HuH-7 (cell line): ENCODE measurements at places on chromosomes 1 and 21.

- no peak for DNase-seq
Observed at GRCh38 chr1:55239548-55239947, 24.4 kb upstream of the USP24 start.

DNA sequence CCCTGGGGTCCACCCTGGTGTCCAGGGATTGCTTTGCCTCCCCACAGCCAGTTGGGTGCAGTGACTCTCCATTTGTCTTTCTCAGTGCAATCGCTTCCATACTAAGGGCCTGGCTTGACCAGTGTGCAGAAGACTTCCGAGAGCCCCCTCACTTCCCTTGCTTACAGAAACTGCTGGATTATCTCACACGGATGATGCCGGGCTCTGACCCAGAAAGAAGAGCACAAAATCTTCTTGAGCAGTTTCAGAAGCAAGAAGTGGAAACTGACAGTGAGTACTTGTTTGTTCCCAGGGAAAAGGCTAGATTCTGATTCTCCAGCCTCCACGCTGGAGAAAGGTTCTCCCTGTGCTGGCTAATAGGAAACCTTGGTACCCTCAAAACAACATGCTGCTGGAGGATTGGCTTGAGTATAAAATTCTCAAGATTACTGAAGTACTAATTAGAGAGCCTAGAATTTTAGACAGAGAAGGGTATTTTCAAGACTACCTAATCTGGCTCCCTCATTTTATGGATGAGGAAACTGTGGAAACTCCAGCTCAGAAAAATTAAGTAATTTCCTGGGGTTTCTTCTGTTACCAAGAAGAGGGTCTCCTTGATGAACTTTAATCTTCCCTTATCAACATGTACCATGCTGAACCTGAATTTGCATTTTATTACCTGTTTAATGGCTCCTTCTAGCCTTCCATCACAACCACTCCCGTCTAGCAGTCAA is 75.8 kb downstream of the RGL1 start:
- DNase-seq, result no peak

DNA sequence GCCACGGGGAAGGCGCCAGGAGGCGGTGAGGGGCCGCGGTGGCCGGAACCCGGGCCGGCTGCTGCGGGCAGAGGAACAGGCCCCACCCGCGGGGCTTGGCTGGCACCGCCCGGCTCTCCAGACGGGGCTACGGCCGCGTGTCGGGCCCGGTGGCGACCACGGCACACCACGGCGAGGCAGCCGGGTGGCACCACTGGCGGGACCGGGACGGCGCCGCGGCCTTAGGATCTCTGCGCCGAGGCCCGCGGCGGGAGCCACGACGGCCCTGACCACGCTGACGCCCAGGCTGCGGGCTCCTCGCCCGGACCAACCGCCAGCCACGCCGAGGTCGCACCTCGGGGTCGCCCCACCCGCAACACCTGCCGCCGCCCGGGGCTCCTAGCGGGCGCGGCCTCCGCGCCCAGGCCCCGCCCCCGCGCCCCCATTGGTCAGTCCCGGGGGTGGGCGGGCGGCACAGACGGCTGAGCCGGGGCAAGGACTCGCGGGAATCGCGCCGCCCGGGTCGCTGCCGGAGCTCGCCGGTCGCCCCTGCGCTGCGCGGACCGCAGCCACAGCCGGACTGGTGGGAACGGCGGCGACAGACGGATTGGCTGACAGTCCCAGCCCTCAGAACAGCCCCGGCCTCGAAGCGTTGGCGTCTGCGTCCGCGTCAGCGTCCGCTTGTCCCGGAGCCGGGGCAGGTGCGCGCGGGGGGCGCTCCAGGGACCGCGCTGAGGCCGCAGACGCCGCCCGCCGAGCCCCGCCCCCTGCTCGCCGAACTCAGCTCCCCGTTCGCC is at the start of gene BMP8A:
TSS of gene BMP8A (plus strand) at position 491 of the 776 bp plus-strand sequence. CDS start 356 bp downstream, outside the sequence.
- DNase-seq, result peak; percentile 97

DNA sequence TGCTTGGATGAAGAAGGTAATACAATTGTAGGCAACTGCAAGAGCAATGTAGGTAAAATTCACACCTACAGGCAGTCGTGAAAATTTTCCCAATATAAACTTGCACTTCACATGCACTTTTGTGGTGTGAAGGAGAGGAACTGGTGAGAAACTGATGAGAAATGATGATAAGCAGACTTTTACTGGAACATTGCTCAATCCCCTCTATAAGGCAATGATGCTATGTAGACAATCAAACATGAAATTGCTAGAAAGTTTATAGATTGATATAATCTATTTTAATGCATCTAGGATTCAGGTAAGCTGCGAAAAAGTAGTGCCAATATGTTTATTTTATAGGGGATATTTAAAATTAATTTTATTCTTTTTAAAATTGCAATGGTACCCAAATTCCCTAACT is 802.2 kb downstream of the KCNT2 start:
- DNase-seq, result no peak

- DNase-seq, result no peak
Observed at GRCh38 chr1:32498751-32499150, 33.9 kb downstream of the ZBTB8B start.
